ENCODE measurements at places on chromosomes 16 and 17. TPM values are rescaled to one million over a fixed set of nuclear protein-coding genes. Genes with fewer than 3 reads are reported as not detected.

Gene HNF1B
- total RNA-seq: not detected

Gene CCL1
- not detected for total RNA-seq

Gene PLCG2
- 14.1 TPM for total RNA-seq

Gene PIRT
- total RNA-seq: not detected

Gene CD300A
- 5.7 TPM for total RNA-seq

Gene PIK3R6
- total RNA-seq: 0.79 TPM

Gene HIGD1B
- total RNA-seq: 11.6 TPM

Gene ZNF624
- 2.7 TPM for total RNA-seq

Gene HSF4
- 24.3 TPM for total RNA-seq

DNA sequence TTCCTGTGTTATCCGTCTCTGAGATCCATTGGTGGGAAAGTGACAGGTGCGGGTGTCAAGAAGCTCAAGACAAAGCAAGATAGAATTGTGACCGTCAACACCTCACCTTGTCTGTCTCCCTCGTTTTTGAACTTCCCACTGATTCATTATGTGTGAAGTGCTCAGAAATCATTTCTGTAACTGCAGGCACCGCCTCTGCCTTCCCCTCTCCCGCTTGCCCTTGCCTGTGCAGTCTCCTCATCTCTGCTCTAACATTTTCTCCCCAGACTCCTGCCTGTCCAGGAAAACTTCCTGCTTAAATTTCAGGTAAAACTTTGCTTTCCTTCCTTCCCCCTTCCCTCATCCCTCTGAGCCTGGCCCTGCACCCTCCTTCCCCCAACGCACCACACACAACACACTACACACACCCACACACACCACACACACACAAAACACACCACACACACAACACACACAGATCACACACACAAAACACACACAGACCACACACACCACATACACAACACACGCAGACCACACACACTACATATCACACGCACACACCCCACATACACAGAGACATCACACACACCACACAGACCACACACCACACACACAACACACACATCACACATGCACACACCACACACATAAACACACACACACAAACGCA lies 25.7 kb downstream of the CALB2 start:
- no peak for DNase-seq

- DNase-seq: peak; percentile 76
Measured at GRCh38 chr16:57045694-57046381, 46.5 kb upstream of the CPNE2 start.

GRCh38 chr17:44086364-44087311 lies 16.1 kb downstream of the G6PC3 start:
- no peak for DNase-seq

- no peak for DNase-seq
Measured at GRCh38 chr17:56744721-56745120, 89.0 kb downstream of the C17orf67 start.

DNA sequence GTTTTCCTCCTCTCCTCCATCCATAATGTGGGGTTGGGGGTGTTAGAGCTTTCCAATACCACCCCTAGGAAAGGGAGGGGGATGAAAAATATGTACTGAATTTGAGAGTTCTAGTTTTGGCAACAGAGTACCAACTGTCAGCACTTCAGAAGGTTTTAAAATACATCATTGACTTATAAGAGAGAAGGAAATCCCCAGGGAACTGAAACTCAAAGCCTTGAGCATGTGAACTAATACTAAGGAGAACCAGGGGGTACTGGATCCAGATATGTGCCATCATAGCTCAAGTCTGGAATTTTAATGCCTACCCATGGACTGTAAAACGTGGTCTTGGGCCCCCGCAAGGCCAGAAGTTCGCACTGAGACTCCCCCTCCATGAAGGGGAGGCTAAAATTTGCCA lies 15.8 kb downstream of the CACNG5 start:
- DNase-seq: no peak

DNA sequence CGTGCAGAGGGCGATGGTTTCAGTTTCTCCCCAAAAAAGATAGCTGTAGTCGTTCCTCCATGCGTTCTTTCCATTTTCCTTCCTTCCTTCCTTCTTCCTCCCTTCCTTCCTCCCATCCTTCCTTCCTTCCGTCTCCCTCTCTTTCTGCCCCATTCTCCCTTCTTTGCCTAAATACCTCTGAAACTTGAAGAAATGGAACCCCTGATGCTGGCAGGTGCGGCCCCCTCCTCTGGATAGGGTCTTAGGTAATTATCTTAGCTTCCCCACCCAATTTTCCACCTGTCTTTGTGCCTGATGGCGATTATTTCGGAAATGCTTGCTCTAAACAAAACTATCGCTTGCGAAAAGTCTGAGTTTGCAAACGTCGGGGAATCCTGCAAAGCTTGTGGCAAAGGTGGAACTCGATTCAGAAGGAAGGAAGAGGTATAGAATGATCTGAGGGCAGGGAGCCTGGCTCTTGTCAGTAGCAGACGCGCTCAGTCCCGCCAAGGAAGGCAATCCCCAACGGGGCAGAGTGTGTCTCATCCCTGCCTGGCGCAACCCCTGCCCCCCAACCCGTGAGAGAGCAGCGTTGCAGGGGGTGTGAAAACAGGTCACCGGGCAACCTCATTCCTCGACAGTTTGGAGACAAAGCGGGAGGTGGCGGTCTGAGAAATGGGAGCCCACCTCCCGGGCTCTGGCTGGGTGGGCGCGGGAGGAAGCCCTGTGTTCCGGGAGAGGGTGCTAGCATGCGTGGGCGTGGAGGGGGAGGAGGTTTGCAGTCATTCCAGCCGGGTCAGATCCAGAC lies 2.9 kb upstream of the CBX8 start:
- no peak for DNase-seq

- DNase-seq: no peak
Measured at GRCh38 chr16:11705311-11706025, 37.2 kb downstream of the TXNDC11 start.

DNA sequence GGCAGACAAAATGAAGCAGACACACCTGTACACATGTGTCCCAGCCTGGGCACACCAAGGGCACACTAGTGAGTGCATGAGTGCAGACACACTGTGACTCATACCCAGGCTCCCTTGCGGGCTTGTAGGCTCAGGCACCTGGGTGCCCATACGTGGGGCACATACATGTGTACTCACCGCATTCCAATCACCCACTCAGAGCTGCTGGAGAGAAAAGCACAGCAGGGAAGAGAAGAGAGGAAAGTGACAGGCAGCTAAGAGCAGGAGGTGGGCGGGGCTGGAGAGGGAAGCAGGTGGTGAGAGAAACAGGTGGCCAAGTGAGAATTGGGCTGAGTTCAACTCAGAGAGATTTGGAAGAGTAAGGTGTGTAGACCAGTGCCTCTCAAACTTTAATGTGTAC lies 54.0 kb downstream of the TMEM132E start:
- no peak for DNase-seq

DNA sequence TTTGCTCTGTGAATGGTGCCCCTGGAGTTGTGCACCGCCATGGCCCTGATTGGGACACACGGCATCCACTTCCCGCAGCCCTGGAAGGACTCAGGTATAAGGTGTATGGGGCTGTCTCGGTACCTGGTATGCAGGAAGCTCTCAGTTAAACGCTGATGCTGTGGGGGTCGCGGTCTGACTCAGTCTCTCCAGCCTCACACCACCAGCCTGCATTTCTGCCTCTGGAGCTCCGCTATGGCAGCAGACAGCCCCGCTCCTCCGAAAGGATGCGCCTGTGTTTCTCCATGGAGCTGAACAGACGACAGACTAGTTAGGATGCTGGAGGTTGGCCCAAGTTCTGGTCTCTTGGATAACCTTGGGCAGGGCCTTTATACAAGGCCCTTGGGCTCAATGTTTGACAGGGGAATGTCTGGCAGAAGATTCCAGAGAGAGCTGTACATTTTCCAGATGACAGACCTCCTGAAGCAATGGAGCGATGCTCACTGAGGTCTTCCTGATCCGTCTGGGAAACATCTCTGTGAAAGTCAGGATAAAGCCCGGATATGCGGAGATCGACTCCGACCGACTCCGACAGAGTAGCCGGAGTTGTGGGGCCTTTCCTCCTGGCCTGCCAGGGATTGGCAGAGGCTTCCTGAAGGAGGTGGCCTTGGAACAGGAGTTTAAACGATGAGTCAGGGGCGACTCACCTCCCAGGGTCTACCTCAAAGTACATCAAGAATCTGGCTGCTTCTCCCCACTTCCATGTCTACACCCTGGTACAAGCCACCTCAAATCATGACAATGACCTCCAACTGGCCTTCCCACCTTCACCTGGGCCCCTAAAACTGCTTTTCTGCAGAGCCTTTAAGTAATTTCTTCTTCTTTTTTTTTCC lies 21.9 kb upstream of the BCAR1 start:
- no peak for DNase-seq

GRCh38 chr17:66662496-66662895 lies 172.4 kb upstream of the CACNG5 start:
- DNase-seq: no peak

DNA sequence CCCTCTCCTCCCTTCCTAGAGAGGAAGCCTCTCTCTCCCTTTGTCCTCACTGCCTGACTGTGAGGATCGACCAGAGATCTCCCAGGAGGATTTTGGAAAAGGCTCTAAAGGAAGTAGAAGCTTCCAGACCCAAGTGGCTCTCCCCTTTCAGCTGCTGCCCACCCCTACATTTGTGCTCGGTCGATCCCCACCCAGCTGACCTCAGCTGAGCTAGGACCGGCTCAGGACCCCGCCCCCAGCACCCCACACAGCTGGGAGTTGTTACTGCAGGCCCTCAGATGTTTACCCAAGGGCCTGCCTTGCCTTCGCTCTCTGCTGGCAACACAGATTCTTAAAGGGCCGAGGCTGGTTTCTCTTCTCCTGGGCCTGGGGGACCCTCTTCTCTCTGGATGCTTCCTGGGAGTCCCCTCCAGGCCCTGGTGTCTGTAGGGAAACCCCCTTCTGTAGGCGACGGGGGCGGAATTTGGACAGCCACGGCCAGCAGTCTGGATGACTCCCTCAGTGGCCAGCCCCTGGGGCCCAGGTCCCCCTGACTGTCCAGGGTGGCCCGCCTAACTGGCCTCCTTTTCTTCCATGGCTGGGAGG lies 26.9 kb upstream of the TIMP2 start:
- no peak for DNase-seq

DNA sequence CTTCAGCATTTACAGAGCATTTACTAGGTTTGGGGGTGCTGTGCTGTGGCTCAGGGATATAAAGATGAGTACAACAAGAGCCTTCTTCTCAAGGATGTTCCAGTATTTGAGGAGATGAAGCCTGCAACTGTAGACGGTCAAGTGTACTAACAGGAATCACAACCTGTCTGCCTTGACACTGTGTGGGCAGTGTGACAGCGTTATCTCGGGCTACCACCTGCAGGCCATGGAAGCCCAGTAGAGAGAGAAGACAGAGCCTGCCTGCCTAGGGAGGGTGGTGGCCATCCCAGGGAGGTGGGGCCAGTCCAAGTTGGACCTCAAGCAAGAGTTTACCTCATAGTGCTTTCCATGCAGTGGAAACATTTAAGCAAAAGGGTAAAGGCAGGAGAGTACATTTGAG lies 215.1 kb upstream of the ASIC2 start:
- DNase-seq: no peak

DNA sequence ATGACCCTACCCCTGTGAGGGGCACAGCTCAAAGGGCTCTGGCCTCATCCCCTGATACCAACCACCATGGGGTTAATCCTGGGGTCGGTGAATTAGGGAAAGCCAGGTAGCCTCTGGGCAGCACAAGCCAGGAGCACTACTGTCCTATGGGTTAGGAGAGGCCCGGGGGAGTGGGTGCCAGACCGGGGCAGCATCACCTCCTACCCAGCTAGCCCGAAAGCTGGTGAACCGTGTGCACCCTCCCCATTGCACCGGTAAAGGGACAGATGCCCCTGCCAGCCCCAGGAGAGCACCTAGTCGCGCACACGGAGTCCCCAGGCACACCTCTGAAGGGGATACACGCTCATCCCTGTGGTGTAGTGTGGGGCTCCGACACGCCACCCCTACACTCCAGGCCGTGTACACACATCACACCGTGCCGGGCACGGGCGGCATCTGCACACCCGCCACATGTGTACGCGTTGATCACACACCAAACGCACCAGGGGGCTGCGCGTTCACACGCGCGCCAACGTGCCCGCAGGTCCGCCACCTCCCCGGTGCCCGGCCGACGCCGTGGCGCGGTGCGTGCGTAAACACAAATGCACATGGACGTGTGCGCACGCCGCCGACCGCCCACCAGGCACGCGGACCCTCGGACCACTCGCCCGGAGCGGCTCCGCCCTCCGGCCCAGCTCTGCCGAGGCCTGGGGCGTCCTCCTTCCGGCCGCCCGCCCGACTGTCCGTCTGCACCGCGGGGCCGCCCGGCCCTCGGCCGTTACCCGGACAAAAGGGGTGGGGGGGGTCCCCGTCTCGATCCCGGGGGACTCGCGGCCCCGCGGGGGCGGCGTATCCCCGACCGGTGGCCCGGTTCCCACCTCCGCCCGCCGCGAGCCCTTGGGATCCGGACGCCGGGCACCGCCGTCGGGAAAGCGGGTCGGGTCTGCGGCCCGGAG lies 785 bp downstream of the UBALD1 start:
- DNase-seq: no peak

DNA sequence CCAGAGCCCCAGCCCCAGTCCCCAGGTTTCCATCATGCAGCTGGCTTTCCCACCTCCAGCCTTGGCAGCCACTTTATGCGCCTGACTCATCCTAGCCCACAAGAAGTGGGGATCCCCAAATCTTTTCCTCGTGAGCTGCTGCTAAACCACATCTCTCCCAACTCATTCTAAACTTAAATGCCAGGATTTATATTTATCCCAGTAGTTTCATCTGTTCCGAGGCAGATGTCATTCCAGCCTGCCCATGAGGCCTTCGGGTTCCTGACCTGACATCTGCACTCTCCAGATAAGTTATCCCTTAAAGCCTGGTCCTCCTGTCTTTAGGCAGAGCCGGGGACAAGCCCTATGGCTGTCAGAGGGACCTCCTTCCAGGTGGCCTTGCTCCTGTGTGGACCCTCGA lies 16.6 kb downstream of the PLXDC1 start:
- no peak for DNase-seq

GRCh38 chr17:83149029-83149725 lies 69.8 kb downstream of the METRNL start:
- DNase-seq: no peak

DNA sequence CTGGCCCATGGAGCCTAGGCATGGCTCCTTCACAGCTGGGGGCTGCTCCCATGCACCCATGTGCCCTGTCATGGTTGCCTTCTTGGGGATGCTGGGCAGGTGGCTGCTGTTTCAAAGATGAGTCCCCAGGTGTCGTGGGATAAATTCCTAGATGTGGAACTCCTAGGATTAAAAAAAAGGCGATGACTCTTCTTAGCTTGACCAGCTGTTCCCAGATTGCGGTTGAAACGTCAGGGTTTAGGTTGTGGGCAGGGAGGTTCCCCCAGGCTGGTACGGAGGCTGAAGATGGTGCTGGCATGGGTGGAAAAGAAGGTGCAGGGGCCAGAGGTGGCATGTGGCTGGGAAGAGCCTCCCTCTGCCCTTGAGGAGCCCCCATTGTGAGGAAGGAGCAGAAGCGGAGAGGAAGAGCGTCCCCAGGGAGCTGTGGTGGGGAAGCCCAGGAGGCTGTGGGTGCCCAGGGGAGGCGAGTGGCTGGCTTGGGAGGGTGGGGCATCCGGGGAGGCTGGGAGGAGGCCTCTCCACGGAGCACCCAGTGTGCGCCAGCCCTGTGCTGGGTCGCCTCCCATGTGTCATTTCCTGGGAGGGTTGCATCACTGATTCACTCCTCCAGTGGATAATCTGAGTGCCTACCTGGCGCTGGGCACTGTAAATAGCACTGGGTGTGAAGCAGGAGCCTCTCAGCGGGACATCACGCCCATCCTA lies 7.5 kb upstream of the KCNJ12 start:
- DNase-seq: no peak

GRCh38 chr17:67542219-67543114 lies 165.4 kb downstream of the PITPNC1 start:
- no peak for DNase-seq

All from left cardiac atrium (tissue), 4 donors.